ENCODE measurements at places on chromosomes 13 and 19.

GRCh38 chr13:83100237-83100636, 782.0 kb downstream of the SLITRK1 start:
- DNase-seq = no peak

GRCh38 chr13:45603338-45603737, 12.2 kb downstream of the ERICH6B start:
- DNase-seq = no peak

- no peak for DNase-seq
These were observed 9.4 kb upstream of the ZNF234 start for GRCh38 chr19:44131955-44132354.

DNA sequence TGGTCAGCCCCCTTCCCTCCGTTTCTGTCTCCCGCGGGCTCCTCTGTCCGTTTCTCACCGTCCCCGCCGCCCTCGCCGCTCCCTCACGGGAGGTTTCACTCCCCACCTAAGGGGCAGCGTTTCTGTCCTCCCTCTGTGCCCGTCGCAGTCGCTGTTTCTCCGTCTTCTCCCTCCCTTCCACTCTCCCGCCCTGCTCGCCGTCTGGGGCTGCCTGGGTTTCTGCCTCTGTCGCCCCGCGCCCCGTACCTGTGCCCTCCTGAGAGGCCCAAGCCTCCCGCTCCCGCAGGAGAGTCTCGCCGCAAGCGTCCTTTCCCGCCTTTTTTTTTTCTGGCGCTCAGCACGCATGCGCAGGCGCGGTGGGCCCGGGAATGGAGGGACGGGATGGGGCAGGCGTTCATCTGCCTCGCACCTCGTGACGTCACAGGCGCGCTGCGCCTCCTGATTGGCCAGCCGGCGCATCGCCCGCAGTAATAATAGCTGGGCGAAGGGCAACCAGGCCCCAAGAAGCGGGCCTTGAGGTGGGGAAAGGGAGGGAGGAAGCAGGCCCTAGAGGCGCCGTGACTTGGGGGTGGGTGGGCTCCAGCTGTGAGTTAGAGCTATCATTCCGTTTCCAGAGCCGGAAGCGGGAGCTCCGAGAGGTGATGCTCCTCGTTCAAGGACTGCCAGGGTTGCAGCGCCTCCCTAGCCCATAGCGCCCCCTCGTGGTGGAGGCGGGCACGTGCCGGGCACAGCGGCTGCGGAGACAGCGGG, 15.4 kb downstream of the SSC5D start:
- peak; percentile 100 for DNase-seq
